ENCODE measurements at places on chromosomes 4 and X.
A peak's percentile ranks its signal among the peaks of the same experiment; 100 is the strongest.

DNA sequence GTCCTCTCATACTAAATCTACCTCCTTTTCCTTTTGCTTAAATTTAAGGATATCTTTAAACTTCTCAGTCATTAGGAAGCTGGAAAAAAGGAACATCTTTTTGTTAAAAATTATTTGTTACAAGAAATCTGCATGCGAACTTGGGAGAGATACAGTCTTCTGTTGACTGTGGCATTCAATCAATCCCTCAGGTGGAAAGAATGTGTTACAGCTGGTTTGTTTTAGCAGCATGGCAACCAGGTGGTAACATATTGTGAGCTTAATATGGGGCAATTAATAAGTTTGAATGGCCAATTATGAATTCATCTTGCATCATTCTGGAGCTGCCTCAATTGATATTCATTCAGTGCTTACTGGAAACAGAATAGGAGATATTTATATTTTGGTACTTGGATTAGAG is 135.0 kb downstream of the GC start:
- DNase-seq: no peak

GRCh38 chrX:101682723-101683122 is 23.1 kb upstream of the ARMCX2 start:
- no peak for DNase-seq

DNA sequence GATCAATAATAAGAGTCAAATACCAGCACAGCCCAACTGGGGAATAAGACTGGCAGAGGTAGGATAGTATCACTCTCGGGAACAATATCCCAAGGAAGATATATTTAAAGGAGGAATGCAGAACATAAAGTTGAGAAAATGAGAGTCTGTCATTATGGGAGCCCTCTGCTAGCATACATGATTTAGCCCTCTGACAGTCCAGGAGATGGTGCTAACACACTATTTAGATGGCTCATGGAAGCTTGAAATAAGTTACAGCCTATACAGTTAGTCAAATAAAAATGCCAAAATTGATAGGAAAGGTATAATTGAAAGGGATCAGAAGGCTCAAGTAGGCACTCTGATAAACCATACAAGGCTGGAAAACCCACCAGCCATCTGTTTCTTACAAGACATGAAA is 201.0 kb upstream of the NEIL3 start:
- no peak for DNase-seq

DNA sequence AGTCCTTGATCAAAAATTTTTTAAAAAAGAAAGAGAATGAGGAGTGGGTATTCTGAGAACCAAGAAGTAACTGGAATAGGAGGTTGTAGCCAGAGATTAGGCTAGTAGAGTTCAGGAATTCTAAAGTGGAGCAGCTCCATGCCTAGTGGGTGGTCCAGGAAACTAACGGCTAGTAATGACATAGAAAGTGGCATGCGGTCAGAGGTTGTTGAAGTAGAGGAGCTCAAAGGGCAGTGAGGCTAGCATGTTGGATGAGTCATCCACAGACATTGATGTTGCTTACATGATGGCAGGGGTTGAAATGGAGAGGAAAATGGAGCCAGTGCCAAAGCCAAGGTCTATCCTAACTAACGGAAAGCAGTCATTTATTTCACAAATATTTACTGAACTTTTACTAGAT is 42.1 kb downstream of the TEX13B start:
- DNase-seq: no peak

DNA sequence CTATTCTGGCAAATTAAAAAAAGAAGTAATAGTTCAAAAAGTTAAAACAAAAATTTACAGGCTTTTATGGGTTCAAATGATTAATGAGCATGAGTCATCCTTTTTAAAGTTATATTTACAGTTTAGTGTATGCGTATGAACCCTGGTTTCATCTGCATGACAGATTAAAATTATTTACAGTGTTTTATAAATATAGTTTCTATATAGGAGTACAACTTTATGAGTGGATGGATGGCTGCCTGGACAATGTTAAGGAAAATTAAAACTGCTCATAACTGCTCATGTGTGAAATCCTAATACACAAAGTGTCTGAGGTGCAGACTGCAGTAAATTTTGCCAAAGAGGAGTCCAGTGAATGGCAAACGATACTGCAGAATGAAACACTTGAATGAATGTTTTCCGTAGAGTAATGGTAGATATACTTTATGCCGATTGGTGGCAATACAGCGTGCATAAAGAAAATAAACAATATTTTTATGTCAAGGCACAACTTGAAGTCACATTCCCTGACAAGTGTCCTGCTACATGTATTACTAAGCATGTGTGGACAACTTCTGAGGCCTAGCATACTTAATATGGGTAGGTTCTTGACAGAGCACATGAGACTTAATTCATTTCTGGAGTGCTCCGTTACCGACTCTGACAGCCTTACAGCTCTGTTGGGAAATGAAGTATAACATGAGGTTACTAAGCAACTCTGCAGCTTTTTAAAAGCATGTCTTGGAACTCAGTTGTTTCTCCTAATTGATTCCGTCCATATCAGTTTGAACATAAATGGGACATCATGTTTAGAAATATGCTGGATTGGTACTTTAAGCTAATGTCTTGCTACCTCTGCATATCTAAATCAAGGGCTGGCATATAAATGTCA is 985.6 kb upstream of the PCDH7 start:
- no peak for DNase-seq

- DNase-seq: no peak
These were observed 1.7 kb downstream of the PDGFRA start for GRCh38 chr4:54230484-54231418.

DNA sequence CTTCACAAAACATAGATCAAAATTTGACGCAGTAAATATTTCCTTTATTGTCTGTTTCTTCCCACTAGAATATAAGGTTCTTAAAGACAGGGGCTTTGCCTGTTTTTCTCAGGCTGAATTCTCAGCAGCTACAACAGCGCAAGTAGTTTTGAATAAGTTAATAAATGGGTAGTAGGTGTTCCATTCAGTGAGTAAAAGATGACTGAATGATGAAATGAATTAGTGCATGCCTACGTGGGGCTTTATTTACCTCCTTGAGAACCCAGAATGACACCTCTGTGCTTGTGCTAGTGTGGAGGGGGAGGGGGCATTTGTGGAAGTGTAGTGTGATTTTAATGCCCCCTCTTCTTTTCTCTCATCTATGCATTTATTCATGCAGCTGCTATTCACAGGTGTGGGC is 278.9 kb downstream of the FBXW7 start:
- DNase-seq: no peak

DNA sequence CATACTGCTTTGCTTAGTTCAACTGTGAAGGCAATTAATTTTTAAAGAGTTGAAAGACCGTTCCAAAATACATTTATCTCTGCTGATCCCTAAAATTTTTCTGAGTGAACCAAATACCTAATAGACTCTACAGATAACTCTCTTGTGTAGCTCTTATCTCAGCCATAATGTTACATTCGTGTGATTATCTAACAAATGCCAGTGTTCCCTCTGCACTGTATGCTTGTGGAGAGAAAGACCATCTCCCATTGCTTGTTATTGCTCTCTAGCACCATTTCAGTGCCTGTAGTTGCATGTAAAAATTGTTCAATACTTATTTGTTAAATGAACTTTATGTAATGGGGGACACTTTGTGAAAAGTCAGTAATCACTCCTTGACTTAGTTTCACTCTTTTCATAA is 81.3 kb upstream of the ATOH1 start:
- DNase-seq: no peak

DNA sequence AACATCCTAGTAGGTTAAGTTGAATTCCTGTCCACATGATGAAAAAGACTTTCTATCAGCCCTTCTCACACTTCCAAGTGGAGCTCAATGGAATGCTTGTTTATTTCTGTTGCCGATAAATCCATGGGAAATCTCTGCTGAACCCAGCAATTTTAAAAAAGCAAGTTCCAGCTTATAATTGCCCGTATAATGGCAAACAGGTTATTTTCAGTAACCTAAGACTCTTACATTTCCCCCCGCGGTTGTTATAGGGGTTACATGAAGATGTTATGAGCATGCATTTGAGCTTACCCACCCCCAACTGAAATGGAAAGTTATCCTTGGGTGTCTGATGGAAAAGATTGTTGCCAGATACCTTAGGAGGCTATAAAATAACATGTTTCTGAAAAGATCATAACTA is 136.2 kb downstream of the PALLD start:
- DNase-seq: no peak

DNA sequence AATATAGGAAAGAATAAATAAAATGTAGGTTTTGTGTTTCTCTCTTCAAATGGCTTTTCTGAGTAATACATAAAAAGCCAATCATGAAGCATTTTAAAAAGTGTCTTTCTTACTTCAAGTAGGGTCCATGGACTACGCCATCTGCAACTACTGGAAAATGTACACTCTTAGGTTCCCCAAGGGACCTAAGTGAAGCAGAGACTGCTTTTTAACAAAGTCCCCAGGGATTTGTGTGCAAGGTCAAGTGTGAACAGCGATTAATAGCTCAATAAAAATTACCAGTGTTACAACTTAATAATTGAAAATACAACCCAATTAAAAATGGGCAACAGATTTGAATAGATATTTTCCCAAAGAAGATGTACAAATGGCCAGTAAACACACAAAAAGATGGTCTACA is 84.9 kb downstream of the ARHGAP6 start:
- DNase-seq: no peak

GRCh38 chrX:38407126-38407525 is 54.7 kb downstream of the OTC start:
- DNase-seq: no peak

GRCh38 chr4:55509266-55509665 is 37.4 kb downstream of the CLOCK start:
- DNase-seq: no peak

GRCh38 chr4:61296144-61296543 is 96.0 kb downstream of the ADGRL3 start:
- no peak for DNase-seq

- DNase-seq: peak; percentile 29
These were observed 536 bp downstream of the OTUD5 start for GRCh38 chrX:48956728-48957414.

DNA sequence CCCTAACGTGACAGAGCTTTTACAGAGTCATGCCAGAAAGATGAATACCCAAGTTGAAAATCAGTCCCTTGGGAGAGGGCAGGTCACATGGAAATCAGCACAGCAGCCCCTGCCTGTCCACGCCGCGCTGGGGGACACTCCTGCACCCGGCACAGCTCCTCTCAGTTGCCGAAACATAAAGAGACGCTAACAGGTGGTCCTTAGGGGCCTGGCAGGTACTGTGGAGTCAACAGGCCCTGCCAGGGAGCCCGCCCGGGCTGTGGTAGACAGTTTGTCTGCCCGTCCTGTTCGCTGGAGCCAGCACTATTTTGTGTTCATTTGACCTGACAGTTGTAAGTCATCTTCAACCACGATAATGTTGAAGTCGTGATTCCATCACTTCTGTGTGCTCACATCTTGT is 30.5 kb downstream of the NELFA start:
- no peak for DNase-seq

GRCh38 chr4:74583757-74584156 is 138.8 kb downstream of the AREG start:
- no peak for DNase-seq
